ENCODE measurements at places on chromosomes 13 and 19. TPM values are rescaled to one million over a fixed set of nuclear protein-coding genes. Genes with fewer than 3 reads are reported as not detected.

The SYNGR4 gene
- not detected for total RNA-seq

The PRKACA gene
- 72.1 TPM for total RNA-seq

The ZNF99 gene
- total RNA-seq, result not detected

The DLEU7 gene
- total RNA-seq, result not detected

The LILRB3 gene
- total RNA-seq, result not detected

The ZGLP1 gene
- 0.29 TPM for total RNA-seq

The LIM2 gene
- not detected for total RNA-seq

The RNF113B gene
- total RNA-seq, result not detected

The DACT3 gene
- total RNA-seq, result 15.5 TPM

The KLK2 gene
- not detected for total RNA-seq

The RFC3 gene
- 3.6 TPM for total RNA-seq
